ENCODE measurements at places on chromosomes 4 and X.

- DNase-seq = no peak
Observed at GRCh38 chr4:26758899-26759298, 101.7 kb upstream of the STIM2 start.

DNA sequence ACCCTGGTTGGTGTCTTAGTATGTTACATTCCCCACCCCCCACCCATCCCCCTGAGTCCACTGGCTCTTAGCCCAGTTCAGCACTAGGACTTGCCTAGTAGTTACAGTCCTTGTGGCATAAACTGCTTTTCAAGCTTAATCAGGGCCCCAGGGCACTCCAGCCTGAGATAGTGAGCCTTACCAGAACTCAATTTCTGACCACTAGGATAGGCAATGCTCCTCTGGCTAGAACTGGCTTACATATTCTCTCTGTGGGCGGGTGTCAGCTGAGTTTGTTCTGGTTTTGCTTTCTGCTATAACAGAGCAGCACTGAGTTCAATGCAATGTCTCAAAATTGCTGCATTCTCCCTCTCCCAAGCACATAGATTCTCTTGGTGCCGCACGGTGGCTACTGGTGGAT is 391.4 kb upstream of the DIPK2B start:
- no peak for DNase-seq

- DNase-seq = peak; percentile 63
Observed at GRCh38 chrX:19846995-19847790, 40.2 kb downstream of the SH3KBP1 start.

GRCh38 chrX:56382278-56382677 is 150.1 kb downstream of the KLF8 start:
- DNase-seq = peak; percentile 51

GRCh38 chrX:72255864-72256263 is 17.0 kb upstream of the ERCC6L start:
- DNase-seq = no peak

GRCh38 chr4:120085705-120086104 is 19.1 kb upstream of the MAD2L1 start:
- DNase-seq = no peak

DNA sequence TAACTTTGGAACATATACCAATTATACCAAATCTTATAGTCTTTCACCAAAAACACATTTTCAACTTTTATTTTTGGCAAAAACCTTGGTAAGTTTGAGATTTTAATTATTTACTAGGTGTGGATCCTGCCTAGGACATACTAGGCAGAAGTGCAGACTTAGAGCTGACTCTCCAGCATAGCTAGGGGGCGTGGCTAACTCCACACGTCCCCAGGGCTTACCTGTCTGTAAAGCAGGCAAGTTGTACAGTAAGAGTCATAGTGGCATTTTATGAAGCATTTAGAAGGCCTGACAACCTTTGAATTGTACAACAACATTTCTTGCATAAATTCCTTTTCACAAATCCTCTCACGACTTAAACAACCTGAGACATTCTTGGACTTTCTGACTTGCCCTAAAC is 19.2 kb upstream of the GRPEL1 start:
- no peak for DNase-seq

DNA sequence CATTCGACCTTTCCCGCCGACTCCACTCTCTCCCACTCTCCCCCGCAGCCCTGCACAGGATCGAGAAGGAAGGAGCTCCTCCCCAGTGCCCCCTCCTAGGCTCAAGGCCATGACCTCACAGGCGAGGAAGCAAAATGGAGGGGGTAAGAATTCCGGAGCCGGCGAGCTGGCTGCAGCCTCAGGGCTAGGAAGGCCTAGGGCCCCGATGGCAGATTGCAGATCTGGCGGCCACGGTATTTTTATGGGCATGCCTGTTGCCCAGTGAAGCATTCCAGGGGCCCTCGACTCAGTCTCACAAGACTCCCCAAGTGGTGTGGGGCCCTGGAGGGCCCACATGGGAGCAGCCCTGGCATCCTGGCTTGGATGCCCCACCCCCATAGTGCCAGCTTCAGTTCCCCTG is 942 bp upstream of the L1CAM start:
- DNase-seq = no peak

DNA sequence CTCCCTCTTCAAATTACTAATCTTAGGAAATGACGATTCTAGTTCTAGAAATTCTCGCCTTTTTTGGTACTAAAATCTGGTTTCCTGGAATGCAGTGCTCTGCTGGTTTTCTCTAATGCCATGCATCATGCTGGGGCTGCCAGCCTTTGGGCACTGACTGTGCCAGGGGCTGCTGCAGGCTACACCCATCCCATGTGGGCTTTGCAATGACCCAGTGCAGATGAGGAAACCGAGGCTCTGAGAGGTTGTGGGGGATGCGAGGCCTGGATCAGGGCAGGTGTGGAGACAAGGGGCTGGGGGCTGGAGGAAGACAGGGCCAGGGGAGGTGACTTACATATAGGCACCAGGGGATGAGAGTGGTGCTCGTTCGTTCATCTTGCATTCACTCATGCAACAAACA is 95.3 kb downstream of the HMX1 start:
- no peak for DNase-seq

GRCh38 chr4:169957785-169958184 is 68.4 kb downstream of the MFAP3L start:
- DNase-seq = no peak

DNA sequence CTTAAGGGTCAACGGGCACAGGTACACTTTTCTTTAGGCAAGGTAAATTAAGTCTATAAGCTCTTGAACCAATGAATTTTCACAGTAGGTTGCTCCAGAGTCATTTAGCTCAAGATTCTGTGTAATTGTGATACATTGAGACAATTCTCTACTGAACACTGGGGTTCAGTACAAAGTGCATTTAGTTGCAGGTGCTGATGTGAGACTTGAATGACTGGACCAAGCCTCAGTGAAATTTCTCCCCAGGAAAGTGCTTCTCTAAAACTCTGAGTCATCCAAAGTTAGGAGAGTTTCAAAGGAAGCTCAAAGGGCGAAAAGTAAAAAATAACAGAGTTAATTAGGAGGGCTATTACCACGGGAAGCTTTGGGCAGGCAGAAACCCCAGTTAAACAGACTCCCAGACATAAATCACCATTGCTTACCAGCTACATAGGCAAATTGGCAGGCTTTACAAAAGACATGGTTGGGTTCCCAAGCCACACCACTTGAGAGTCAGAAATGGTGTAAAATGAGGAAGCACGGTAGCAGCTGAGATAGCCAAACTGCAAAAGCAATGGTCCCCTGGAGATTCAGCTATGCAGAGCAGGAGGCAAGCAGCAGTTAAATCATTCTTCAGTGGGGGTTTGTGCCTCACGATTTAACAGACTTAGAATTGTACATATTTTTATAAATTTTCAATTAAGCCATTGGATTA is 202.6 kb downstream of the PCDH19 start:
- no peak for DNase-seq
